ENCODE measurements at places on chromosomes 11 and 22. TPM values are rescaled to one million over a fixed set of nuclear protein-coding genes. Genes with fewer than 3 reads are reported as not detected.

ART5 gene
- total RNA-seq: 1.7 TPM

KCTD14 gene
- 21.3 TPM for total RNA-seq

SMTNL1 gene
- not detected for total RNA-seq

YAP1 gene
- total RNA-seq: 120 TPM

SAA4 gene
- 3.8 TPM for total RNA-seq

CTTN gene
- 202 TPM for total RNA-seq

SPCS2 gene
- 80.9 TPM for total RNA-seq

TMPRSS13 gene
- total RNA-seq: 9.4 TPM

TSPAN32 gene
- 7.4 TPM for total RNA-seq

TSSK2 gene
- not detected for total RNA-seq

CREB3L1 gene
- 52.3 TPM for total RNA-seq

IRAG1 gene
- 17.0 TPM for total RNA-seq

DNA sequence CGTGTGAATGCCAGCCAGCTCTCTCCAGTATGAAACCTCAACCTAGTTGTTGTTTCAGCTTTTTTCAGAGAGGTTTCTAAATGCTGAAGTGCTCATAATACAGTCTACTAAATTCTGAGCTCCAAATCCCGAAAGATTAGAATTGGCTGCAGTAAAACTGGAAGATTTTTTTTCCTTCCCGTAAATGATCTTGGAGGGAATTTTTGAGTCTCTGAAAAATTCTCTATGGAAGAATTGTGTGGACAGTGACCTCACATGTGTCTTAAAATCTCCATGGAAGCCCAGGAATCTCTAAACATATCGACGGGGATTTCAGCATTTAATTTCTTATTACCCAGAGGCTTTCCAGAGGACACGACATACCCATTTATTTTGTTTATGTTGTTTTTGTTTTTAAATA is 1499.2 kb downstream of the LRRC4C start:
- no peaks in the 10 kb centered on the region for H3K27me3 ChIP-seq
- H3K27ac ChIP-seq: no peak overlapping the region
- DNase-seq: no peak
- H3K4me3 ChIP-seq: no peak overlapping the region

- no peak overlapping the region for H3K4me3 ChIP-seq
- H3K36me3 ChIP-seq: no peaks in the 10 kb centered on the region
- no peaks in the 10 kb centered on the region for H3K27me3 ChIP-seq
- DNase-seq: no peak
- H3K4me1 ChIP-seq: no peaks in the 10 kb centered on the region
Observed at GRCh38 chr11:74685905-74686304, 45.3 kb downstream of the CHRDL2 start.

DNA sequence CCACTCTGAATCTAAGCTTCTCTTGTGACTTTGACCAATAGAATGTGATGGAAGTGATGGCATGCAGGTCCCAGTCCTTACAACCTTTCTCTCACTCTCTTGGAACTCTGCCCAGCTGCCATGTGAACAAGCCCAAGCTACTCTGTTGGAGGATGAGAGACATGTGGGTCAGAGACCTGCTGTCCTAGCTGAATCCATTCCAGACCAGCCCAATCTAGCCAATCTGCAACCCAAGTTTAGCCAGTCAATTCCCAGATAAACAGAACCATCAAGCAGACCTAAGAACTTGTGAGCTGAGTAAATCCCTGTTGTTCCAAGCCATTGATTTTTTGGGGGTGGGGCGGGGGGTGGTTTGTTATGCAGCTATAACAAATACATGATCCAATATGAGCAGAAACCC is 69.2 kb upstream of the GRK3 start:
- peaks cover 5% of the 10 kb centered on the region for H3K36me3 ChIP-seq
- peaks cover 4% of the 10 kb centered on the region for H3K4me1 ChIP-seq
- no peaks in the 10 kb centered on the region for H3K27me3 ChIP-seq
- H3K27ac ChIP-seq: no peak overlapping the region

- H3K27ac ChIP-seq: no peak overlapping the region
- DNase-seq: no peak
- no peaks in the 10 kb centered on the region for H3K27me3 ChIP-seq
- H3K4me3 ChIP-seq: no peak overlapping the region
Observed at GRCh38 chr22:37314315-37315074, 32.2 kb downstream of the CYTH4 start.

DNA sequence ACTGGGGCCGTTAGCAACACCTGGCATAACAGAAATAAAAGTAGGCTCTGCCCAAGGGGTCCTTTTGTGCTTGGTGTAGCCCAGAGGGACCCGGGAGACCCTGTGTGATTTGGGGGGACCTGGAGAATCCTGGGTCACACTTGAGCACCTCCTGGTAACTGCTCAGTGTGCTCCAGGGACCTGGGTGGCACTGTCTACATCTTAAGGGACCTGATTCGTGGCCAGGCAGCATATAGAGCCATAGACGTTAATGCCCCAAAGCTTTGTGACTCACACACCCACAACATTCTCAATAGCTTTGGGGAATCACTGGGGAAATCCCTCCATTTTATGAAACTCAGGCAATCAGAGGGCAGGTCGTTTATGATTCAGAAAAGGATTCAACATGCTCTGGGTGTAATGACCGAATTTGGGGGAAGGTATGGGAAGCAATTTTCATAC is 3.6 kb upstream of the IGF2 start:
- no peaks in the 10 kb centered on the region for H3K4me1 ChIP-seq
- no peak overlapping the region for H3K27ac ChIP-seq
- no peaks in the 10 kb centered on the region for H3K36me3 ChIP-seq
- no peak for DNase-seq

DNA sequence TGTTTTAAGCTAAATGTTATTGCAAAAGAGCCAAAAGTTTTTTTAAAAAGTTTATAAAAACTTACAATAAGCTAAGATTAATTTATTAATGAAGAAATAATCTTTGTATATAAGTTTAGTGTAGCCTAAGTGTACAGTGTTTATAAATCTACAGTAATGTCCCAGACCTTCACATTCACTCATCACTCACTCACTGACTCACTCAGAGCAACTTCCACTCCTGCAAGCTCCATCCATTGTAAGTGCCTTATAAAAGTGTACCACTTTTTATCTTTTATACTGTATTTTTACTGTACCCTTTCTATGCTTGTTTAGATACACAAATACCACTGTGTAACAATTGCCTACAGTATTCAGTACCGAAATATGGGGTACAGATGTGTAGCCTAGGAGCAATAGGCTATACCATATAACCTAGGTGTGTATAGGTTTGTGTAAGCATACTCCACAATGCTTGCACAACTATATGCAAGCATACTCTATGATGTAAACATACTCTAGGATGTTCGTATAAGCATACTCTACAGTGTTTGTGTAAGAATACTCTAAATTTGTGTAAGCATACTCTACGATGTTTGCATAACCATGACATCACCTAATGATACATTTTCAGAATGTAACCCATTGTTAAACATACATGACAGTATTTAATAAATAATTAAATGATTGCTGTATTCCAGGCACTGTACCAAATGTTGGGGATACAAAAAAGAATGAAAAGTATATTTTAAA is 953.0 kb downstream of the KCNA4 start:
- H3K27me3 ChIP-seq: no peaks in the 10 kb centered on the region
- DNase-seq: no peak
- no peaks in the 10 kb centered on the region for H3K4me1 ChIP-seq
- H3K27ac ChIP-seq: no peak overlapping the region

DNA sequence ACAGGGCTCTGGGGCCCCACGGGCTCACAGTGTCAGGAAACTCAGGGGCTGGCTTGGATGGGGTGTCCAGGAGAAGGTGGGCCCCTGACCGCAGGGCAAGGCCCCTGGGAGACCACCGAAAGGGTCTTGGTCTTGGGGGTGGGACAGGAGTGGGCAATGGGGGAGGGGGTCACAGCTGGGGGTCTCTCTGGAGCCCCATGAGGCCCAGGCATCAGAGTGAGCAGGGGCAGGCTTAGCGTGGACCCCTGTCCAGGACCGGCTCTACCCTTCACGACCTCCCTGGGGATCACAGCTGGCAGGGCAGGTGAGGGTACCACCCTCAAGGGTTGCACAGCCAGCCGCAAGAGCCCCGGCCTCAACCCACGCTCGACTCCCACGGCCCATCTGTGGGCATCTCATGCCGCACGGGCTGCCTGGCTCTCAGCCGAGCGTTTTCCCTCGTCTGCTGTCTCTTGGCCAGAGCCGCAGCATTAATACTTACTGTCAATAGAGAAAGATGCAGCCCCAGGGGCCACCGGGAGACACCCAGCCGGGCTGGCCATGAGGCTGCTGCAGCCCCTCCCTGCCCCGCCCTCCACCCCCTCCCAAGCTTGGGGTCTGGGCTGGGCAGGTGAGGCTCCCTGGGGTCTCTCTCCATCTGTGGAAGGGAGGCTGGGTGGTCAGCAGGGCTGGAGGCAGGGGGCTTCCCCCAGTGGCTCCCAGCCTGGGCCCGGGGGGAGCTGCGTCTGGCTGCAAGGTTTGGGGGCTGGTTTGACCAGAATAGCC is 662 bp downstream of the MUC5B start:
- peaks cover 4% of the 10 kb centered on the region for H3K27me3 ChIP-seq
- H3K36me3 ChIP-seq: no peaks in the 10 kb centered on the region
- no peak for DNase-seq
- no peak overlapping the region for H3K4me3 ChIP-seq
- peaks cover 7% of the 10 kb centered on the region for H3K4me1 ChIP-seq
- no peak overlapping the region for H3K27ac ChIP-seq

DNA sequence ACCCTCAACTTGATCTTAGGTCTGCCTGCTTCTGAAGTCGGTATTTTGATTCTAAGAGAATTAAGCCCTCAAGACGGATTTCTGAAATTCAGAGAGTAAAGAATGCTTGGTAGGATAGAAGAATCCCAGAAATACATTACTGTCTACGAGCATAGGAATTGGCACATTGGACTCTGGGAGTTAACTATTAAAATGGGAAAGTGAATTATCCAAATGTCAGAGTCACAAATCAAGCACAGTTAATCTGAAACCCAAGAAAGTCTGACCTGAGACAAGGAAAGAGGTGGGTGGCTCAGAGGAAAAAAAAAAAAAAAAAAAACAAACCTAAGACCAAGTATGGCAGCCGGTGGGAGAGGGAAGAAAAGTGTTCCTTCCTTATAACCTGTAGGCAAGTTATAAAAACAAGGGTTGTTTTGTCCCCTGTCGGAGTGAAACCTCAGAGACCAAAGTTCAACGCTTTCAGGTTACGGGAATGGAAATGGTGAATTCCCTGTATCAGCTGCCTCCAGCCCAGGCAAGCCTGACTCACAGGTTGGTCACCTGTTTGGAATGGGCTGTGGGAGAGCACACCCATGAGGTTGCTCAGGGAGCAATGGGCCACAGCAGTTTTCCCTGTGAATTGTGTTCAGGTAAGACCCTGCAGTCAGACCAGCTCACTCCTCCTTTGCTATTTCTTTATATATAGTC is 139.0 kb downstream of the ETS1 start:
- H3K27me3 ChIP-seq: no peaks in the 10 kb centered on the region
- H3K27ac ChIP-seq: no peak overlapping the region
- no peaks in the 10 kb centered on the region for H3K36me3 ChIP-seq

GRCh38 chr11:61567286-61568061 is 13.4 kb downstream of the SYT7 start:
- H3K27ac ChIP-seq: no peak overlapping the region
- peak; percentile 90 for DNase-seq
- H3K4me3 ChIP-seq: no peak overlapping the region
- peaks cover 4% of the 10 kb centered on the region for H3K27me3 ChIP-seq
- H3K4me1 ChIP-seq: no peaks in the 10 kb centered on the region
- no peaks in the 10 kb centered on the region for H3K36me3 ChIP-seq

- H3K27me3 ChIP-seq: no peaks in the 10 kb centered on the region
- no peak for DNase-seq
- H3K36me3 ChIP-seq: peaks cover 16% of the 10 kb centered on the region
- H3K4me1 ChIP-seq: no peaks in the 10 kb centered on the region
- no peak overlapping the region for H3K4me3 ChIP-seq
Observed at GRCh38 chr11:14882196-14882595, 9.8 kb downstream of the CYP2R1 start.

DNA sequence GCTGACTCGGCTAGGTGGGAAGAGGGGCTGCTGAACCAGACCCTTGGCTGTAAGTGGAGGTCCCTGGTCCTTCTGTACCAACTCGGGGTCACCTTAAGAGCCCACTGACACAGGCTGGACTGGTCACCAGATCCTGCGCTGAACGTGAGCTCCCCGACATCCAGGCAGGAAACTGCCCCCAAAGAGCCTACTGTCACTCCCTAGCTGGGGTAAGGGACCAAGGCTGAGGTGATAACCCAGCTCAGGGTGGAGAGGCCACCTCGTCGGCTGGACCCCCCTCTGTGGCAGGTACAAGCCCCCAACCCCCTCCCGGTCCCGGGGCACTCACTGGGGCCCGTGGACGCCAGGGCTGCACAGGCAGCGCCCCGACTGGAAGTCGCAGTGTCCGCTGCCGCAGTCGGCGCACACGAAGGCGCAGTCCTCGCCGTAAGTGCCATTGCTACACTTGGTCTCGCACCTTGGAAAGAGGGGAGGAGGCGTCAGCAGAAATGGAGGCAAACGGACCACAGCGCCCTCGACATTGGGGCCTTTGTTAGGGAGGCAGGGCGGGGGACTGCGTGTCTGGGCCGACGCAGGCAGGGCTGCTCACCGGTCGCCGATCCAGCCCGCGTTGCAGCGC is 7.4 kb downstream of the SCARF2 start:
- H3K27ac ChIP-seq: no peak overlapping the region
- no peaks in the 10 kb centered on the region for H3K36me3 ChIP-seq
- peaks cover 23% of the 10 kb centered on the region for H3K27me3 ChIP-seq
- H3K4me1 ChIP-seq: peaks cover 17% of the 10 kb centered on the region

GRCh38 chr22:33851240-33851639 is 69.0 kb downstream of the LARGE1 start:
- no peak overlapping the region for H3K4me3 ChIP-seq
- H3K4me1 ChIP-seq: peaks cover 22% of the 10 kb centered on the region
- H3K36me3 ChIP-seq: no peaks in the 10 kb centered on the region
- DNase-seq: no peak
- peak overlapping the region; percentile 46 for H3K27ac ChIP-seq

- DNase-seq: no peak
- peaks cover 27% of the 10 kb centered on the region for H3K4me1 ChIP-seq
- H3K4me3 ChIP-seq: no peak overlapping the region
- peaks cover 46% of the 10 kb centered on the region for H3K36me3 ChIP-seq
Observed at GRCh38 chr11:65185171-65185570, 3.4 kb downstream of the CAPN1 start.

GRCh38 chr11:120172054-120172911 is 34.4 kb upstream of the TRIM29 start:
- H3K27me3 ChIP-seq: peaks cover 38% of the 10 kb centered on the region
- DNase-seq: peak; percentile 81
- H3K4me1 ChIP-seq: no peaks in the 10 kb centered on the region
